ENCODE measurements at places on chromosomes 7 and 10.

DNA sequence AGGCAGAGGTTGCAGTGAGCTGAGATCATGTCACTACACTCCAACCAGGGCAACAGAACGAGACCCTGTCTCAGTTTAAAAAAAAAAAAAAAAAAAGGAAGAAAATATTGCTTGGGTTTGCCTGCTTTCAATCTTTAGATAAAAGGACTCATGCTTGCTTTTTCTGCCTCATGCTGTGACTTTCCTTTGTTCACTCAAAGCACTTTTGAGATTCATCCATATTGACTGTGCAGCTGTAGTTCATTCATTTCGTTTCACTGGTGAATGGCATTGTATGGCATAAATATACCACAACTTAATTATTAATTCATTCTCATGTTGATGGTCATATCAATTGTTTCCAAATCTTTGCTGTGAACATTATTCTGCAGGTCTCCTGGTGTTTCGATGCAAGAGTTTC is 97.6 kb upstream of the NFE2L3 start:
- DNase-seq = no peak

DNA sequence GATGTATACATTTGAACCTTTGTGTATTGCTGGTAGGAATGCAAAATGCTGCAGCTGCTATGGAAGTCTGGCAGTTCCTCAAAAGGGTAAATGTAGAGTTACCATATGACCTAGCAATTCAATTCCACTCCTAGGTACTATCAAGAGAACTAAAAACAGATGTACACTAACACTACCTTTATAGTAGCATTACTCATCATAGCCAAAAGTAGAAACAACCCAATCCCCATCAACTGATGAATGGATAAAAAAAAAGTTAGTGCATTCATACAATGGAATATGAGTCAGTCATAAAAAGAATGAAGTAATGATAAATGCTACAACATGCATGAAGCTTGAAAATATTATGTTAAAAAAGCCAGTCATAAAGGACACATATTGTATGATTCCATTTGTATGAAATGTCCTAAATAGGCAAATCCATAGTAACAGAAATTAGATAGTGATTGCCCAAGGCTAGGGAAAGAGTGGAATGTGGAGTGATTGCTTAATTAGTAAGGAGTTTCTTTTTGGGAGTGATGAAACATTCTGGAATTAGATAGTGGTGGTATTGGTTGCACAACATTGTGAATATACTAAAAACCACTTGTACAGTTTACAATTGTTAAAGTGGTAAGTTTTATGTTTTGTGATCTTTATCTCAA is 96.4 kb upstream of the AOAH start:
- DNase-seq = peak; percentile 23

- DNase-seq = peak; percentile 66
These were observed at the start of gene MYO1G for GRCh38 chr7:44978511-44979366. Gene MYO1G (minus strand): TSS chr7:44979015. CDS start chr7:44978961, 54 bp downstream.

DNA sequence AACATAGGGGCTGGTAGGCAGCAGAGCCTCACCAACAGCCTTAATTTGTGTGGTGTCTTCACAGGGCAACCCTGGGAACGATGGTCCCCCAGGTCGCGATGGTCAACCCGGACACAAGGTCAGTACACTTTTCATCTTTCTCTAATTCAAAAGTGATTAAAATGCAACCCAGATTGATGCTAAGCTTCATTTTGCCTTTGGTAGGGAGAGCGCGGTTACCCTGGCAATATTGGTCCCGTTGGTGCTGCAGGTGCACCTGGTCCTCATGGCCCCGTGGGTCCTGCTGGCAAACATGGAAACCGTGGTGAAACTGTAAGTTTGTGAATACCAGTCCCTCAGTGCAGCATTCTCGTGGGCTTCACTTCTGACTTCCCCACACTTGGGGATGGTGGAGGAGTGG is 30.9 kb downstream of the COL1A2 start:
- no peak for DNase-seq

DNA sequence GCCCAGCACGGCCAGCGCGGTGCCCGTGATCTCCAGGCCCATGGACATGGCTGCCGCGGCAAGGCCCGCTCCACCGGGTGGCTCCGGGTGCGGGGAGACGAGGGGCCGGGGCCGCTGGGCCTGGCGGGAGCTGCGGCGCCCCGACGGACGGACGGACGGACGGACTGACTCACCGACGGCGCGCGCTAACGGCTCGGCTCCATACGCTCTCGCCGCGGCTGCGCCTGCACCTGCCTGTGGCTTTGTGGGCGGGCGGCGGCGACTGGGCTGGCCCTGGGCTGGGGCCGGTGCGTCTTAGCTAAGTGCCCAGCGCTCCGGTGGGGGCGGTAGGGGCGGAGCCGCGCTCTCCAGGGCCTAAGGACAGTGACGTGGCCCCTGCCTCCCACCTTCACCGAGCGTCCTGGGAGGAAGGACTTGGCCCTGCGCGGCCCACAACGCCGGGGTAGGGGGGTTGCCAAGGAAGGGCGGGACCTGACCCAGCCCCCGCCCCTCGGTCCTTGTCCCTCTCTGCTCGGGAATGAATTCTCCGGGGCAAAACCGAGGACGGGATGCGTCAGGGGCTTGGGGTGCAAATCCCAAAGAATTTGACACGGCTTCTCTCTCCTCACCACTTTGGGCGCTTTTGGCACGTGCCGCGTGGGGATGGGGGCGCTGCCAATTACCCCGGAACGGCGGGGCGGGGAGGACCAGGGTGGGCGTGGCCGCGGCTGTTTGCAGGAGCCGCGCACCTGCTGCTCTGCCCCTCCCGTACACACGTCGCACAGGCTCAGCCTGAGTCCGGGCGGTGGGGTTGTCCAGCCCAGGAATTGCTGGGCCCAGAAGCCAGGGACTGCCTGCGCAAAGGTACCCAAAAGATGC is at the start of gene CLDN3:
Gene CLDN3, minus strand, starts transcription at position 269 of the 858 bp plus-strand sequence. Its CDS starts 221 bp downstream, at position 48.
- DNase-seq = peak; percentile 79

DNA sequence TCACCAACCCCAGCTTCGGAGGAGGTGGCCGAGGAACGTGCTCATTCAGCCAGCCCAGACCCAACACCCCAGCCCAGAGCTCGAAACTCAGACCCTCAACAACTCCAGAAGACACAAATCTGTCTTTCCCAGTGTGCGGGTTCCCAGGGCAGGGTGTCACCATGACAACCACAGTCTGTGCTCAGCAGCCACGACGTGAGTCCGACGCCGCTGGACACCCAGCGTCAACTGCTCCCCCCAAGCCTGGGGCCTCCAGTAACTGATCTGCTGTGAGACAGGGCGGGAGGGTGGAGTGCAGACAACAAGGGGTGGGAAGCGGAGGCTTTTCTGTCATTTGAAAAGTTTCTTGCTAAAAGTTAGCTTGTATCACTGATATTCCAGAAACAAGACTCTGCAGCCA is 167.2 kb downstream of the MAD1L1 start:
- no peak for DNase-seq

DNA sequence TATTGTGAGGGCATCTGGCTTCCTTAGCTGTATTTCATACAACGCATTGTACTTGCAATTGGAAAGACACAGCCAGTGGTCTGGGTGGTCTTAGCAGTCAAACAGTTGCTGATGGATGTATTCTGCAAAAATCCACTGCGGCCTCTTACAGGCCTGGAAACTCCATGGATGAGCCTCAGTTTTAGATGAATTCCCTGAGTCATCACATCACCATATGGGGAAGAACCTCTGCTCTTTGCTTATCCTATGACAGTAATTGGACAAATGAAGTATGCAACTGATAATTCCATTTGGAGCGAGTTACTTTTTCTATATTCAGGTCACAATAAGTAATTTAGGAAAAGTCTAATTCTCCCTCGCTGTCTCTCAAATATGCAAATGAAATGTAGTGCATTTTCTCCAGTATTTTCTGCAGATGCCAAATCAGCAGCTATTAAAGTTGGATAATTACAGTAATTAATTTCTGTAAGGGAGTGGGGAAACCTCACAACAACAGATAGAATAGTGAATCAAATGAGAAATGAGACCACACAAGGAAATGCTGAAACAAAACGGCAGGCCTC is 78.8 kb downstream of the WDFY4 start:
- no peak for DNase-seq

DNA sequence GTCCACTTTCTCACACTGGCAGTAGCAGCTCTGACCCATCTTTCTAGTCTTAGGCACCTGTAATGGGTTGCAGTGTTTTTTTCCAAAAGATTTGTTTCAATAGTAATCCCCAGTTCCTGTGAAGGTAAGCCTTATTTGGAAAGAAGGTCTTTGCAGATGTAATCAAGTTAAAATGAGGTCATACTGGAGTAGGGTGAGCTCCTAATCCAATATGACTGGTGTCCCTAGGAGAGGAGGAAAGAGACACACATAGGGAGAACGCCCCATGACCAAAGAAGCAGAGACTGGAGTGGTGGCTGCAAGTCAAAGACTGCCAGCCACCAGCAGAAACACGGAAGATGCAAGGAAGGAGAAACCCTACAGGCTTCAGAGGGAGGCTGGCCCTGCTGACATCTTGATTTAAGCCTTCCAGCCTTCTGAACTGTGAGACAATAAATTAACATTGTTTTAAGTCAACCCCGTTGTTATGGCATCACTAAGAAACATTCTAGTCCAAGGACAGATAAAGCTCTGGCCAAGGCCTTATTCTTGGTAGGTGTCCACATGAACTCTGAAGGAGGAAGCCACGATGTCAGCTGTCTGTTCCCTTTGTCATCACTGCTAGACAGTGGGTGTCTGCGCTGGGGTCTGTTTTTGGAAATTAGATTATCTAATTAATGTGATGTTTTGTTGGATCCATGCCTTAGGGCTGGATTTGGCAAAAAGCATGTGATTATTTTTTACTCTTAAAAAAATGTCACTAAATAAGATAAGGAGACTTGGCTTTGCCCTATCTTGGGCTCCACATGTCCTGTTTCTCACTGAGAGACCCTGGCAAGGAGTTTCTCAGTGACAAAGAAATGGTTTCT is 214.9 kb downstream of the KCNMA1 start:
- DNase-seq = no peak

DNA sequence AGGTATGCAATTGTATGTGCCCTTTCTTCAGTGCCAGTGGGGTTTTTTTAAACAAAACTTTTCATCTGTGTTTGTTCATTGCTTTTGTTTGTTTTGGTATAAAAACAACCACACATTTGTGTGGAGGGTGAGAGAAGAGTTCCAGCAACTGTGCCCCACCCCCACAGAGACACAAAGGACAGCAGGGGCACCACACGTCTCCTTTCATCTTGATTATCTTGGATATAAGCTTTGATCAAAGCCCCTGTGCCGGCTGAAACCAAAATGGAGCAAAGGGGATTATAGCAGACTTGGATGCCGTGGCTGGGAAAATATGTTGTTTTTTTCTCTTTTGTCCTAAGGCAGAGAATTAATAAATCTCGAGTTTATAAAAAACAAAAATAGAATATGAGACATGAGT is 111.8 kb upstream of the RSU1 start:
- DNase-seq = no peak

DNA sequence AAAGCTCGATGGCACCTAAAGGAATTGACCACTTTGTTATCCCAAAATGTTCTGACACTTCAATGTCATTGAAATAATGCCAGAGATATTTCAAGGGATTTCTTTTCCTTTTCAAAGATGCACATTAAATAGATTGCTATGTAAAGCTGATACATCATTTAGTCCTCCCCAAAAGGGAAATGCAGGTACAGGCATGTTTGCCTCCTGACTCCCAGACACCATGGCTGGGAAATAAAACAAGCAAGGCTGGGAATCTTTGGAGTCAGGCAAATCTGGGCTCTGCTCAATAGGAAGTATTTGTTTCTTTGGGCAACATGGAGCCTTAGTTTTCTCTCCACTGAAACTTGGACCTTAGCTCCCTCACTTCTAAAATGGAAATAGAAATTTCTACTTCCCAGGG is 230.8 kb upstream of the LRRTM3 start:
- no peak for DNase-seq

GRCh38 chr10:86247588-86247987 is 119.0 kb downstream of the GRID1 start:
- DNase-seq = no peak

DNA sequence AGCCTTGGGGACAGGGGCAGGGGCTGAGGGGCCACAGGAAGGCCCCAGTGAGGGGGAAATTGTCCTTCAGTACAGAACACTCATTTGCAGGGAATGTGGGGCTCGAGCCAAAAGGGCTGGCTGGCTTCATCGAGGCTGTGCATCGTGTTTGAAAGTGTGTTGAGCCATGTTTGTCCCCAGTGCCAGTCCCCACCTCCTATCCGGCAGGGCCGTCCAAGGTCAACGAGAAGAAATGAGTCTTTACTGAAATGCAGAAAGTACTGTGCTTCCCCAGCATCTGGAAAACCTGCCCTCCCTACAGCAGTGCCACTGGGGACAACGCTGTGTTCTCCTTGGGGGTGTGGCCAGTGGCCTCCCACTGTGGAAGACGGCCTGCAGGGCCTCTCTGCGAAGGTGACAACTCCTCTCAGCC is 214.1 kb downstream of the KLF6 start:
- no peak for DNase-seq

DNA sequence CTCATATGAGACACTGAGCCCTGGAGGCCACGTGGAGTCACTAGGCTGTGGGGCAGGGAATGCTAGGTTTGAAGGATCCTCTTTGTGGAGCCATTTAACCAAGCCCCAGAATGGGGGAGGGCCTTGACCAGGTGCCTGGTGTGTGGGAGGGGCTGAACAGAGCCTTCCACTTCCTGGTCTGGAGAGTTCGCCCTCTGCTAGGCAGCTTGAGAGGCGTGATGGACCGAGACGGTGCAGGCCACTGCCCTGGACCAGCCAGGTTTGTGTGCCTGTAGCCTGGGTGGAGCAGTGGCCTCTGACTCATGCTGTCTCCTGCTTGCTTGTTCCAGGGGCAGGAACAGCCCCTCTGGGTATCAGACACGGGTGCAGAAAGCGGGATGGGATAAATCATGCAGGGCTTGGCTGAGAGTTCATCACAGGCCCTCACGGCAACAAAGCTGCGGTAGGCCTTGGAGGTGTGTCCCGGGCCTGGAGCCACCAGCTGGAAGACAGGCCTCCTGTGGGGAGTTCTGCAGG is 27.4 kb downstream of the ADAMTS14 start:
- no peak for DNase-seq

DNA sequence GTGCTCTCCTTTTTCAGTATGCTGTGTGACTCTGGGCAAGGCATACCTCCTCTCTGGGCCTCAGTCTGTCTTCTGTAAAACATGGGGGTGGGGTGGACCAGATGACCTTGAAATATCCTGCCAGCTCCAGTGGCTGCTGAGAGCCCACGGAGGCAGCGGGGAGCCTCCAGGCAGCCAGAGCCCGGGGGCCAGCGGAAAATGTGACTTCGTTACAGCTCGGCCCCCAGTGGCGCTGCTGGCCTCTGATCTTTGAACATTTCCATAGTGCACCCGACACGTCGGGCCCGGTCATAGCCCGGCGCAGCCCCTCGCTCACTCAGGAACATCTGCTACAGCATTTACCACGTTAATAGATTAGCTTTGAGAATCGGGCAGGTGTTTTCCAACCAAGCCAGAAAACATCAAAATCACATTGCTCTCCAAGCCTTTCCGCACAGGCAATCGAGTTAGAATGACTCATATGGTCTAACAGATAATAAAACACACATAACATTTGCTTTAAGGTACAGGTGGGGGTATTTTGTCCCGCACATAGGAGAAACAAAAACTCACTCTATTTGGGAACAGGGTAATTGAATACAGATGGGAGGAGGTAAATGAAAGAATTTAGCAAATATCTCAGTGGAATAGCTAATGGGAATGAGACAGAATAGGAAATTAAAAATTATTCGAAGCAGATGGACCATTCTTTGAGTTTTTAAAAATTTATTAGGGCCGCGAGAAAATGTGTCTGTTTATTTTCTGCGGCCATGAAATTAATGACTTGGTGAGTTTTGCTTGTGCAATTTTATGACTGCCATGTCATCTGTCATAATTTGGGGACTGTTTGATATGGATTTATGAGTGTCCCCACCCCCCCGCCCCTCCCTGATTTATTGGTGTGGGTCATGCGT is 26.3 kb upstream of the COMTD1 start:
- no peak for DNase-seq

GRCh38 chr10:16425449-16425848 is 11.4 kb upstream of the PTER start:
- DNase-seq = no peak

GRCh38 chr7:106421181-106421762 is 136.5 kb upstream of the NAMPT start:
- peak; percentile 88 for DNase-seq

Measured in suppressor macrophage treated with lipopolysaccharide for 1 hour (primary cell).